ENCODE measurements at places on chromosomes 5 and 9.

- no peak for DNase-seq
These were observed 410.3 kb downstream of the DTWD2 start for GRCh38 chr5:118578093-118578492.

GRCh38 chr5:69492923-69493395, 369 bp downstream of the OCLN start:
- DNase-seq, result no peak

DNA sequence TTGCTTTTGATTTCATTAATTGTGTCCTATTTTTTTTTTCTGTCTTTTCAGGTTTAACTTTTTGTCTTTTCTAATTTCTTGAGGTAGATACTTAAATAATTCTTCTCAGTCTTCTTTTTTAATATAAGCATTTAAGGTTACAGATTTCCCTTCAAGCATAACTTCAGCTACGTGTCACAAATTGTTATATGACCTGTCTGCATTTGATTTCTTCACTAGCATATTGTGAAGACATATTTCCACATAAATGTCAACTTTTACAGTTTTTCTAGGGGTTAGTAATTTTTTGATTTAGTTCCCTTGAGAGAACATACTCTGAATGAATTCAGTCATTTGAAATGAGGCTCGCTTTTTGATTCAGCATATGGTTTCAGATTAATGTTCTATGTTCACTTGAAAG, 35.6 kb downstream of the RASA1 start:
- DNase-seq, result no peak

- no peak for DNase-seq
These were observed 587.7 kb upstream of the GRAMD2B start for GRCh38 chr5:125835293-125836172.

DNA sequence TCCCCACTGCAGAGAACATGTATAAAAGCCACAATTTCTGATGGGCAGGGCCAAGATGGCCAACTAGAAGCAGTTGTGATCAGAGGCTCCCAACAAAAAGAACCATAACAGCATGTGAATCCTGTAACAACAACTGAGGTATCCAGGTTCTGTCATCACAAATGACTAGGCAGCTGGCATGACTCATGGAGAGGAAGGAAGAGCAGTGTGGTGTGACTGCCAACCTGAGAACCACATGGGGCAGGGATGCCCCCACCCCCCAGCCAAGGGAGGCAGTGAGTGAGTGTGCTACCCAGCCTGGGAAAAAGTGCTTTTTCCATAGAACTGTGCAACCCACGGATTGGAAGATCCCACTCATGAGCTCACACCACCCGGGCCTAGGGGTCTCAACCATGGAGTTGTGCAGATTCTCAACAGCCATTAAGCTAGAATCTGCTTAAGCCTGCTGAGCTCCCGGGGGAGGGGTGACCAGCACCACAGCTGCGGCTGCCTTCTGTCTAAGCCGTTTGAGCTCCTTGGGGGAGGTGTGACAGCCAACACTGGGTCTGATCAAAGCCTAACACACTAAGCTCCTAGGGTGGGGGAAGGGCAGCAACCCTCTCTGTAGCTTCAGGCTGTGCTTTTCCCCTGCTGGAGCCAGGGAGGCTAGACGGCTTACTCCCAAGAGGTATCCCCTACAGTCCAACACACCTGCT, 80.1 kb upstream of the DMAC1 start:
- no peak for DNase-seq

- no peak for DNase-seq
These were observed 93.4 kb downstream of the ANKH start for GRCh38 chr5:14777932-14778791.

Measured in stimulated activated CD8-positive, alpha-beta memory T cell treated with anti-CD3 and anti-CD28 coated beads, Interleukin-4, amount 100 ng/mL, for 1 hour (primary cell).